ENCODE measurements at places on chromosomes 2 and 18. TPM values are rescaled to one million over a fixed set of nuclear protein-coding genes. Genes with fewer than 3 reads are reported as not detected.

The MROH2A gene
- not detected for total RNA-seq

The PER2 gene
- 0.65 TPM for total RNA-seq

The C1GALT1C1L gene
- 0.97 TPM for total RNA-seq

The CRACDL gene
- 7.3 TPM for total RNA-seq

The SERPINB5 gene
- not detected for total RNA-seq

The PFN4 gene
- 0.30 TPM for total RNA-seq

The ACVR1C gene
- 0.15 TPM for total RNA-seq

The COL3A1 gene
- 46.7 TPM for total RNA-seq

The IL1B gene
- 0.61 TPM for total RNA-seq

The COBLL1 gene
- total RNA-seq: 26.0 TPM

The DNMT3A gene
- total RNA-seq: 28.6 TPM

The DPYSL5 gene
- not detected for total RNA-seq

The ANKRD29 gene
- total RNA-seq: not detected

The RAMP1 gene
- not detected for total RNA-seq

The CCDC85A gene
- total RNA-seq: 20.5 TPM

The EN1 gene
- total RNA-seq: not detected

The SERPINB11 gene
- total RNA-seq: not detected

The MC5R gene
- total RNA-seq: not detected

The LHCGR gene
- total RNA-seq: not detected

The PAIP2B gene
- total RNA-seq: 0.32 TPM

The TM4SF20 gene
- total RNA-seq: not detected

The POTEJ gene
- total RNA-seq: not detected

The LIMS4 gene
- 18.1 TPM for total RNA-seq

The LRP2 gene
- total RNA-seq: not detected

The ASXL3 gene
- total RNA-seq: 0.32 TPM

The STEAP3 gene
- total RNA-seq: 2.1 TPM

The ACYP2 gene
- total RNA-seq: 4.1 TPM

The SCYGR4 gene
- total RNA-seq: not detected

The INHBB gene
- total RNA-seq: under 0.01 TPM

The SEC11C gene
- total RNA-seq: 26.0 TPM

The NRBP1 gene
- total RNA-seq: 104 TPM

The CCDC74B gene
- 2.7 TPM for total RNA-seq

The RASGRP3 gene
- 9.9 TPM for total RNA-seq

The SFTPB gene
- total RNA-seq: not detected

The LCT gene
- not detected for total RNA-seq

The CFAP210 gene
- total RNA-seq: not detected

Measured in epithelial cell of umbilical artery (primary cell).